Anterior cingulate cortex (tissue), 58 donors: ENCODE measurements at places on chromosomes 12 and 14.

- no peak for DNase-seq
Measured at GRCh38 chr12:119134284-119135072, 44.3 kb upstream of the HSPB8 start.

DNA sequence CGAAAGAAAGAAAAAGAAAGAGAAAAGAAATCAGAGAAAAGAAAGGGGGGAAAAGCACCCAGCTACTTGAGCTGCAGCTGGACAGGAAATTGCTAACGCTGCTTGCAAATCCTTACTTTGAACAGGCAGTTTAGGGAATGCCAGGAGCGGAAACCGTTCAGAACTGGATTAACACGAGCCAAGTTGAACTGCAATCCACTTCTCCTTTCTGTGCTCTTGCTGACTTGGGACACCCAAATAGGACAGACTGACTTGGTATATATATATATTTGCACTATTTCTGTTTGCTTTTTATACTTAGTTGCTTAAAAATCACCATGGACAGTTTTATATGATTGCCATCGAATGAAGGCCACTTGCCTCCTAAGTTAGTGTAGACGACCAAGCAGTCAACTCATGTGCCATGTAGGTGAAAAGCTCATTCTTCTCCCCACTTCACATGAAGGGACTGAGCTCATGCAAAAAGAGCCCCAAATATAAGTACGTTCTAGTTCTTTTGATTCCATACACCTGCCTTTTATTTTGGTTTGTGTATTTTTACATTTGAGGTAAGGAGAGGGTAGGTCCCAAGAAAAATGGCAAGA is 5.5 kb downstream of the DUSP6 start:
- DNase-seq, result no peak

DNA sequence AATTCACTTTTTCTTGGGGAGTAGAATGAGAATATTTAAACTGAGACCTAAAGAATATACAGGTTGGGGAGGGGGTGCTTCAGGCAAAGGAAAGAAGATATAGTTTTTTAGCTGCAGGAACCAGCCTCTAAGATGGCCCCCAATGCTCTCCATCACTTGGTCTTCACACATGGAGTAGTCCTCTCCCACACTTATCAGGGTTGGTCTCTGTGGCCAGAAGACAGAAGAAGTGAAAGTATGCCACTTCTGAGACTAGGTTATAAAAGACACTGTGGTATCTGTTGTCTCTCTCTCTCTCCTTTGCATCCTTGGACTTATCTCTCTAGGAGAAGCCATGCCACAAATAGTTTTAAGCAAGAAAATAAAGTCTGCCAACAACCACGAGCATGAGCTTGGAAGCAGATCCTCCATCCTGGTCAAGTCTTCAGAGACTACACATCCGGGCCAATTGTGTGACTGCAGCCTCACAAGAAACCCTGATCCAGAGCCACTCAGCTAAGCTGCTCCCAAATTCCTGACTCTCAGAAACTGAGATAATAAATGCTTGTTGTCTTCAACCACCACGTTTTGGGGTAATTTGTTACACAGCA is 18.0 kb downstream of the PUS7L start:
- no peak for DNase-seq

- no peak for DNase-seq
Measured at GRCh38 chr12:50636505-50636904, 127.4 kb upstream of the ATF1 start.

GRCh38 chr14:100687386-100687785 is 39.3 kb upstream of the DLK1 start:
- no peak for DNase-seq

DNA sequence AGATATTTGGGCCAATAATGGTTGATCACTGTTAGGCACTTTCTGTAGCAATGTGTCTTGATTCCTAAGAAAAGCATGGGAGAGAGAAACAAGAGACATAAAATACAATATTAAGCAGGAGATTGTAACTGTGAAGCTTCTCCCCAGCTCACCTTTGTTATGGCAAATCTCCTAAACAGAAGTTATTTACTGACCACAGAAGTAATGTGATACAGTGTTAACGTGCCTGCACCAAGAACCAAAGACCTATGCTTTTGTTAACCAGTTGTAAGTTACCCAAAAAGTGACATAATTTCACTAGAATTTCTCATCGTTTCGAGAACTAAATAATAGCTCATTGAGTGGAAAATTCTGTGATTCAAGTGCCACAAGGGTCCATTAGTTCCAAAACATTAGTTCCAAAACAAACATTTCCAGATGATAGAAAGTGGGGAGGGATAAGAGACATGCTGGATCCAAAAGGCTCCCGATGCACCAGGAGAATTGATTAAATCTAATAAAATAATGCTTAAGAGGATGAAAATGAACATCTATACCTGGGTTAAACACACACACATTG is 14.3 kb downstream of the RERG start:
- DNase-seq, result no peak

DNA sequence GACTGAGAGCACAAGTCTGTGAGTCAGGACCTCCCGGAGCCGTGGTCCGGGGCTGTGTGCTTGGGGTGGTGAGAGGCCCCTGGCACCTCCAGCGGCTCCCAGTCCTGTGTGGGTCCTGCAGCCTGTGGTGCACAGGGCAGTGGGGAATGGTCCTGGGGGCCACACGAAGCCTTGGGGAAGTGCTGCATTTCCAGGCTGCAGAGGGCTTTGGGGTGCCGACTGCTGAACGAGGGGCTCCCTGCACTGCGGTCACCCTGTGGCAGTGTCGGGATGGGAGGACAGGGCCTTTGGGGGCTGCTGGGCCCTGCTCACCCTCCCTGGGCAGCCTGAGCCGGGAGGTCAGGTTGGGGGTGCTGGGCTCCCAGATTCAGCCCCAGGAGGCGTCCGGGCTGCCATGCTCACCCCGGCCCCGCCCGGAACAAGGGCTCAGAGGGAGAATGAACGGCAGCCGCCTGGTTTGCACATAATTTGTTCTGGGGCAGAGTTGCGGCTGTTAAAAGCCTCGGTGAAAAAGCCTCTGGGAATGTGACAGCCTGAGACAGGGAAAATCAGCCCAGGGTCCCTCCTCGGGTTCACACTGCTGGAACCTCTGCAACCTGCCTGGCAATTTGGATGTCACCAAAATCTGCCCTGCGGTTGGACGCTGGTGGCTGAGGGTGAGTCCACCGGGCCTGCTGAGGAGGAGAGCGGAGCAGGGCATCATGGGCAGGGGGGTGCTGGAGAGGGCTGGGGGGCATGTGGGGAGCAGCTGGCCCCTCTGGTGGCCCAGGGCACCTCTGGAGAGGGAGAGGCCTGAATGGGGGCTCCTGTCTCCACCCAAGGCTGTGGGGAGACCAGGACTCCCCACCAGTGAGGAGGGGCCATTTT is 109.2 kb downstream of the KIF26A start:
- no peak for DNase-seq

DNA sequence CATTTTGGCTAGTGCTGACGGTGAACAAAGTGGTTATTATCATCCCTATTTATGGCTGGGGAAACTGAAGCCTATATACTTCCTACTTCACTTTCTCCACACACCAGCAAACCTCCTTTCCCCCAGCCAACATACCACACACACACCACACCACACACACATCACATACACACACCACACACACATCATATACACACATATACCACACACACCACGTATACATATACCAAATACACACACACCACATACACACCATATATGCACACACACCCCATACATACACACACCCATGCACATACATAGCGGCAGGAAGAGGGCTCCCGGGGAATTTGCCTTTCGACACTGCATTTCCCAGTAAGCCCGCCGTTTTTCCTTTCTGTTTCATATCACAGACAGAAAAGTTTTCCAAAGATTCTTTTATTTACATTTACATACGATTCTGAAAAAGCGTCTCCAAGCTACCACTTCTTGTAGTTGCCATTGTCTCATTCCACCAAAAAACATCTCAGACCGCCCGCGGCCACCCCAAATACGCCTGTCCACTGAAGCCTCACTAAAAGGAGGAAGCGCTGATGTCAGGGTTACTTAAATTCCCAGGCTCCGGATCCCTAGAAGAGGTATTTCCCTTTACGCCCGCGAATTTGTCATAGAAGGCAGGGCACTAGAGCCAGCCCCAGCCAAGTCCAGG is 823 bp upstream of the RAB5B start:
- DNase-seq, result no peak
